Activated naive CD4-positive, alpha-beta T cell treated with Interleukin-2 at 50 U/mL for 16 hours (primary cell): ENCODE measurements at places on chromosomes 7 and 10.

DNA sequence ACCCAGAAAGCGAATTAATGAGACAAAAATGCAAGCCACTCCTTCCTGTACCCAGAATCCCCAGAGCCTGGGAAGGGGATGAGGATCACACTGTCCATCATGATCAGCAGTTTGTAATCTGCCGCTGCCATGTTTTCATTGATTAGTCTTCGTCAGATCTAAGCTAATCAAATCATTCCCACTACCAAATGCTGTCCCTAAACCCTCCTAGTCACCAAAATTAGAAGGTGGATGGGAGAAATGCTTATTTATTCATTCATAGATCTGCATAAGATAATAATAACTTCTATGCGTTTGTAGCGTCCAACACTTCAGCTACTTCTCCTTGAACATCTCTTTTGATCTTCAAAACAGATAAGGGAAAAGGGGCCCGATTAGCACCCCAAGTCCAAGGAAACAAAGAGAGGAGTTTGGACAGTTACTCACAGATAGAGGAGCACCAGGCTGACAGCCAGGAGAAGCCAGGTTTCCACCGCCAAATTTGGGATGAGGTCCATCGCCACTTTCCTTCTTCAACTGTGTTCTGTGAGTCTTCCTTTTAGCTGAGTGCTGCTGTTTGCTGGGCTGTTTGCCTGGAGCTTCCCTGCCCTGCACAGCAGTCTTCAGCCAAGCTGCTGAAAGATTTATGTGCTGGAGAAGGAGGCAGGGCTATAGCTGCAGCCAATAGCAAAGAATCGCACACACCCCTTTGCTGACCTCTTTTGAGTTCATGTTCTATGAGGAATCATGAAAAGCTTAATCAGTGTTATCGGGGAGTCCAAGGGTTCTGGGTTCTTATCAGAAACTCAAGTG lies at the start of gene CYP3A5:
Gene CYP3A5, minus strand, starts transcription at position 597 of the 792 bp plus-strand sequence. Its CDS starts 100 bp downstream, at position 497.
- no peak for DNase-seq

- no peak for DNase-seq
These were observed 116.6 kb downstream of the AOAH start for GRCh38 chr7:36607721-36608095.

DNA sequence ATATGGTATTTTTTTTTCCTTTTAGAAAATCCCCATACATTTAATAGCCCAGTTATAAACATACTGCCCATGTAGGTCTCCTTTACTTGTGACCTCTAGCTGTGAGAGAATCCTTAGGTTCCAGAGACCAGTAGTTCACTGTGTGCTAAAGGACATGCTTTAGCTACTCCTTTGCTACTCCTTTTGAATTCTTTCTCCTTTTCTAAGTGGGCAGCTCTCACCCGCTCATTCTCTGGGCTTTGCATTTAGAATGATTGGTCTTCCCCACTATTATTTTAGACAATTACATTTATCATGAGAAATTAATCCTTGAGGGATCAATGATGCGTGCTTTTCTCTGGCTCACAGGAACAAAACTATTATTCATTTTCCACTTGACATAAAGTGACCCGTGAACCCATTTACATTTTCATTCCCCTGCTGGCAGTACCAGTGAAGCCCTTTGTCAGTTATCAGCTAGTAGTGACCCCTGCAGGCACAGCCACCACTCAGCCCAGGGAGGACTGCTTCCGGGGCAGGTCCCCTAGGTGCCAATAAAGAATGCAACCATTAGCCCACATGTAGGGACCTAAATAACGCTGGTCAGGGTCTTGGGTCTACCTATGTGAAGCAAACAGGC lies 844.3 kb downstream of the CNTNAP2 start:
- no peak for DNase-seq

GRCh38 chr7:149833495-149834130 lies 4.6 kb upstream of the ZNF862 start:
- DNase-seq, result no peak

DNA sequence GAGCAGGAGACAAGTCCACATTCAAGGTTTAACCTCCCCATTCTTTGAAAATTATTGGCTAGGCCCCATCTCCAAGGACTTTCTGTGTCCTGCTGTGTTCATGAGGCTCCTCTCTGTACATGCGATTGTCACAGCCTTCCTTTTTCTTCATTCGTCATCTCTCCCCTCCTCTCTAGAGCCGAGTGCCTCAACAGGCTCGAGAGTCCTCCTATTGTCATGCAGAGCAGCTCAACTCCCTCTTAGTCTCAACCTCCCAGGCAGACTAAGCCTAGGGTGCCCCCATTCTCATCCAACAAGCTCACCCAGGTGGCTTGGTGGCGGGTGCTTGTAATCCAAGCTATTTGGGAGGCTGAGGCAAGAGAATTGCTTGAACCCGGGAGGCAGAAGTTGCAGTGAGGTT lies 35.1 kb upstream of the SAMD8 start:
- DNase-seq, result no peak
